Cortex of kidney (tissue), 1 donor: ENCODE measurements at places on chromosomes 16 and 17.

GRCh38 chr17:13508896-13509295, 92.8 kb downstream of the HS3ST3A1 start:
- no peak for DNase-seq

GRCh38 chr16:85431431-85432124, 181.5 kb upstream of the GSE1 start:
- DNase-seq: no peak

GRCh38 chr17:16259926-16260325, 42.9 kb downstream of the PIGL start:
- no peak for DNase-seq

DNA sequence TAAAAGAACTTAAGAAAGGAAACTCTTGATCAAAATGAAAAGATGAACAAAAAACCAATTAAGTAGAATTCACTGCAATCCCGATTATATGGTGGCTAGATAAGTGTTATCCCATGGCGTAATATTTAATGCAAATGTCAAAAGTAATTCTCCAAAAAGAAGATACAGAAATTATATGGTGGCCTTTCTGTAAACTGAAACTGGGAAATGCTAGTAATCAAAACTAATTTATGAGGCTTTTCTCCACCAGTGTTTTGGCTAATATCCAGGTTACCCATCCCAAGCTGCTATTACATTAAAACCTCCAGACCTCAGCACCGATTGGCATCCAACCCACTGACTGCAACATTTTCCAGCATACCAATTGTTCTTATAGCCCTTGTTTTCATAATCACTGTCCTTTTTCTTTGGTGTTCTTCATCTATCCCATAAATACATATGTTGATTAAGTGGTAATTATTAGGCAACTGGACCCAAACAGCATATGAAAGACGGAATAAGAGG, 77.2 kb upstream of the TNRC6A start:
- DNase-seq: no peak

DNA sequence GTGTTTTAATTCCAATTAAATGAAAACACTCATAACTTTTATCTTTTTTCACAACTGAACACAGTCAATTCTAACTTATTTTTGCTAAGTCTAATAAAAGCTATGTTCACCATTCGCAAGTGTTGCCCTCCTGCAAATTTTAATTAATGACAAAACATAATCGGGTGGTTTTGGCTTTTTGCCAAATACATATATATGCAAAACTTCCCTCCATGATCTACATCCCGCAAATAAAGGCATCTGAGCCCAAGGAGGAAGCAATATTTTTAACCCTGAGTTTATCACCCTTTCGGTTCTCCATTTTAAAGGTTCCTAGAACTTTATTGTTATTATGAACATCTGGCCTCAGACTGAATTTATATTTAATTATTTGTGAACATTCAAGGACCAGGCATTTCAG, 507.9 kb downstream of the CDH13 start:
- no peak for DNase-seq

DNA sequence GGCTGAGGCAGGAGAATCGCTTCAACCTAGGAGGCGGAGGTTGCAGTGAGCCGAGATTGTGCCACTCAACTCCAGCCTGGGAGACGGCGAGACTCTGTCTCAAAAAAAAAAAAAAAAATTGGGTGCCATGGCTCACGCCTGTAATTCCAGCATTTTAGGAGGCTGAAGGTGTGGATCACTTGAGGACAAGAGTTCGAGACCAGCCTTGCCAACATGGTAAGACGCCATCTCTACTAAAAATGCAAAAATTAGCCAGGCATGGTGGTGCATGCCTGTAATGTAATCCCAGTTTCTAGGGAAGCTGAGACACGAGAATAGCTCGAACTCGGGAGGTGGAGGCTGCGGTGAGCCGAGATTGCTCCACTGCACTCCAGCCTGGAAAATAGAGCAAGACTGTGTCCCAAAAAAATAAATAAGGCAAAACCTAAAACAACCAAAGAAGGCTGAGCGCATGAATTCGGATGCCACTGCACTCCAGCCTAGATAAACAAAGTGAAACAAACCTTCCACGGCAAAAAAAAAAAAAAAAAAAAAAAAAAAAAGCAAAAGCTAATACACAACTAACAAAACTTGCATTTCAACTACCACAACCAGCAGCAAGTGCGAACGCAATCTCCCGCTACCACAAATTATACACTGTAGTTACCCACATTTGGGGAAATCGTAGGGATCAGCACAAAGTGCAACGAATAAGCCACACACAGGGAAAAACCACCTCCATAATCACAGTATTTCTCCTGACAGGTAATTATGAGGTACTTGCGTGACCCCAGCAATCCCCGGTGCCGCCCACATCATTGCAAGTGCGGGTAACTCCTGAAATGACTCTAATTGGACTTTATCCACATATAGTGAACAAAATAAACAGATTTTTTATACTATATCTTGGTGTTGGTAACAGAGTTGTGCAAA, 25.6 kb downstream of the TEX14 start:
- no peak for DNase-seq

DNA sequence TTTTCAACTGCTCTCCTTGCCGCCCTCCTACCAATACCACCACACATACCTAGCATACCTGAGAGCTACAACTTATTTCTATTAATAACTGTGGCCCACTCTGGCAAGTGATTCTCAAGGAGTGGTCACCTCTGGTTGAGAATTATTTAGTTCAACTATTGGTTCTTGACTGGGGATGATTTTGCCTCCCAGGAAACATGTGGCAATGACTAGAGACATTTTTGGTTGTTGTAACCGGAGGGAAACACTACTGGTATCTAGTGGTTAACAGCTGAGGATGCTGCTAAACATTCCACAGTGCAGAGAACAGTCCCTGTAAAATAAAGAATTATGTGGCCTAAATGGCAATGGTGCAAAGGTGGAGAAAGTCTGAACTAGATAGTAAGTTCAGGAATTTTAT, 96.7 kb downstream of the TRIM37 start:
- no peak for DNase-seq

GRCh38 chr17:46199379-46199778, 6.2 kb upstream of the KANSL1 start:
- no peak for DNase-seq

DNA sequence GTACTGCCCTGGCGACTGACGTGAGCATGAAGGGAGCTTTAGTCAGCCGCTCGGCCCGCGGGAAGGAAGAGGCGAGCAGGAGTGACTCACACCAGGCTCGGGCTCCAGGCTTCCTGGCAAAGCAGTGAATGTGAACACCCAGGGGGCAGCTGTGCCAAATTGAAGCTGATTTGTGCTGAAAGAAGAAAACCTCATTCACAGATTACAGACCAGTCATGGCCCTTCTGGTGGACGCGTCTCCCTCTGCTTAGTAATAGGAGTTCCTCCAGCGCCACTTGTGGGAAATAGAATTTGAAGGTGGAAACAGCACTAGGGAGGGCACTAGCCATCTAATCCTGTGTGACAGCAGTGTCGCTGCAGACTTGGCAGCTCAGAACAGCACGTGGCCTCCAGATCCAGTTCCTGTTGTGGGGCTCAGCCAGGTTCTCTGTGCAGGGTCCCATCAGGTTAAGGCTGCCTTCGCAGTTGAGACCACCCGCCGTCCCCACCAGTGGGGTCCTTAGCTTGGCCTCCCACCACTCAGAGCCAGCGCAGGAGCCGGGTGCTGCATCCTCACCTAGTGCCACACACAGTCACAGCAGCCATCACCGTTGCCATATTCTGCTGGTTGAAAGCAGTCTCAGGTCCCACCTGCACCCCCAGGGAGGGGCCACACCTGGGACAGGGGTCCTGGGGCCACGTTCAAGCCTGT, 164.5 kb upstream of the CHMP6 start:
- DNase-seq: no peak

- no peak for DNase-seq
Measured at GRCh38 chr17:79986411-79987186, 49.1 kb downstream of the TBC1D16 start.

- no peak for DNase-seq
Measured at GRCh38 chr16:78184238-78185183, 85.1 kb downstream of the WWOX start.

DNA sequence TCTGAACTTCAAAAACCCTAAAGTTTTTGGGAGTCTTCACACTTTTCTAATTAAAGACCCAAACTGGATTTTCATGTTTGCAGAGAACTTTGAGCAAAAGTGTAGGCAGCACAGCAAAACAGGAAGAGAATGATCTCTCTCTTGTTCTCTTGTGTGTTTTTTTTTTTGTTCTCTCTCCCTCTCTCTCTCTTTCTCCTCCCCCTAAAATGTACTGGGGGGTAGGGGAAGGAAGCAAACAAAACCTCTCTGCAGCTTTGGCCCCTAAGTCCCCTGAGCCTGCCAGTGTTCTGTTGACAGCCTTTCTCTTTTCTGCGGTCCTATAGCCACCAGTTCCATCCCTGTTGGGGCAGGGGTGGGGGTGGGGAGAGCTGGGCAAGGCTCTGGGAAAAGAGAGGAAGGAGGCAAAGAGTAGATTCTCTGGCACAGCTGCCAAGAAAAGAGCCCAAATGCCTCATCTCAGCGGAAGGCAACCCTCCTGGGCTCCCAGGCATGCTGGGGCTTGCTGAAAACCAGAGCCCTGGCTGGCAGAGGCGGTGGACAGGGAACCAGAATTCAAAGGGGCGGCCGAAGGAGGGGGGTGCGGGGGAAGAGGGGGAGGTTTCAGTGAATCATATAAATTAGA, 295.3 kb downstream of the SOX9 start:
- no peak for DNase-seq

DNA sequence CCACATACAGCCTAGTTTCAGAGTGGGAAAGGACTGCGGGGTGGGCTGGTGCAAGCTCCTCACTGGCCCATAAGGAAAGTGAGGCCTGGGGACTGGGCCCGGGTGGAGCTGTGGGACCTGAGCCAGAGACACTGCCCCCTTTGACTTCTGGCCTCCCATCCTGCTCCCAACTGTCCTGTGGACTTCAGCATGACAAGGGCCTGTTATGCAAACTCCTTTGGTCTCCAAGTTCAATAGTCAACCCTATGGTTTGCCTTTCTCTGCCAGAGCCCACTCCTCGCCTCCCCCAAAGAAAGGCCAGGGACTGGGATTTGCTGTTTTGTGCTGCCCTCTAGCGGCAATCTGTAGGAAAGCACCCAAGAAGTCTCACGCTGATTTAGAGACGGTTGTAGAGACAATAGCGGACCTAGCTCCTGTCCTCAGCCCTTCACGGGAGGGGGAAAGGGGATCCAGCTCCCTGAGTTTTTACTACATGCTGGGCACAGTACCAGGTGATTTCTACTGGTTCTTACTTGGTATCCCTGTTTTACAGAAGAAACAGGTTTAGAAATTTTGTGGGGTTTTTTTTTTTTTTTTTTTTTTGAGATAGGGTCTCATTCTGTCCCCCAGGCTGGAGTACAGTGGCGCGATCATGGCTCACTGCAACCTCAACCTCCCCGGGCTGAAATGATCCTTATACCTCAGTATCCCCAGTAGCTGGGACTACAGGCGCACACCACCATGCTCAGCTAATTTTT, 1.2 kb upstream of the TLCD3B start:
- DNase-seq: no peak

DNA sequence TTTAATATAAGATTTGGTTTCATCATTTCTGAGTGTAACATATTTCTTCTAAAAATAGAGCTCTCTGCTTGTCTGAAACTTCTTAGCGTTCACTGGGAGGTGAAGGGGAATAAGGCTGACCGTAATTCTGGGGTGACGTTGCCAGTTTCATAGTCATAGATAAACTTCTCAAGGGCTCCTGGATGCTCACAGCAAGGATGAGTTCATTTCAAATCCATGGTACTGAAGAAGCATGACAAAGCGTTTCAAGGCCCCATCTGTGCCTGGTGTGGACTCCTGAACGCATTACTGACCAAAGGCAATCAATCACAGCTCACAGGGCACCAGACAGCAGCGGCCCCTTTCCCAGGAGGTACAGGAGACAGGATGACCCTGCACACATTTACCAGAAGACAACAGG, 12.0 kb upstream of the EVPL start:
- no peak for DNase-seq

- no peak for DNase-seq
Measured at GRCh38 chr17:48816774-48817590, at the start of gene TTLL6. TTLL6 (minus strand) TSS chr17:48817229; CDS start chr17:48817072, 157 bp downstream.

- DNase-seq: no peak
Measured at GRCh38 chr17:74680213-74680612, 32.5 kb downstream of the CD300LF start.

GRCh38 chr17:44854192-44854591, 6.5 kb downstream of the HIGD1B start:
- DNase-seq: no peak

GRCh38 chr17:21183468-21183867, 30.5 kb downstream of the TMEM11 start:
- no peak for DNase-seq

DNA sequence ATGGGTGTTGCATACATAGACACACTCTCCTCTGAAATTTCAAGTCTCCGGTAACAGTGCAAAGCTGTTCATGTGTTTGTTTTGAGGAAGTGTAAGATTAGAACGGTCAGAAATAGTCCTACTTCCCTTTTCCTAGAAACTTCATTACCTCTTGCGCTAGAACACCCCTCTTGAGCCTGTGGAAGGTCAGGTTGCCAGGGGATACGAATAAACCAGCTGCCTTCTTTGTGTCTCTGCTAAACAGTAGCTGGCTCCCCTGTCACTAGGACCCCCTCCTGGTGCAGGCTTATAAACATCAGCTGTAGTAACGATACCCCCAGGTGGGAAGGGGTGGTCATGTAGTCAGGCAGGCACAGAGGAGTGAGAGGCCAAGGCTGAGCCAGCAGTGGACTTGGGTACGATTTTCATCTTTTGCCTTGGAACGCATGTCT, 113.4 kb upstream of the RCVRN start:
- no peak for DNase-seq

DNA sequence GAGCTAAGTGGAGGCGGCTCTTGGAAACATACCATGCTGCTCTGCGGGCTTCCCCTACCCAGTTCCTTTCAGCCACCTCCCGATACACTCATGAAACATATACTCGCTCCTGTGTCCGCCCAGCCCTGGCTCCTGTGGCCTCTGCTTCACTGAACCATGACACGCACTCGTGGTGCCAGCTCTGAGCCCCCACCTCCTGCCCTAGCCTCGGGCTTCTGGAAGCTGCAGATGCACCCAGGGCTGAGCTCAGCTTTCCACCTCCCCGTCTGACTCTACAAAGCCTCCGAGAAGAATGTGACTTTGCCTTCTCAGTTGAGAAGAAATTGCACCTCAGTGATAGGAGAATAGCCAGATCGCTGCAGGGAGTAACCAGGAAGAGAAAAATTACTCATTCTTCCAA, 11.0 kb downstream of the CALB2 start:
- DNase-seq: no peak

- no peak for DNase-seq
Measured at GRCh38 chr16:86533767-86534351, 21.2 kb downstream of the MTHFSD start.

- no peak for DNase-seq
Measured at GRCh38 chr17:37134050-37134449, 185.3 kb downstream of the AATF start.

- DNase-seq: no peak
Measured at GRCh38 chr16:51313198-51313597, 162.1 kb upstream of the SALL1 start.

- no peak for DNase-seq
Measured at GRCh38 chr16:66741169-66741900, 10.1 kb downstream of the DYNC1LI2 start.

- DNase-seq: no peak
Measured at GRCh38 chr17:67390006-67390645, 13.0 kb downstream of the PITPNC1 start.

- no peak for DNase-seq
Measured at GRCh38 chr17:8832711-8833352, 33.7 kb upstream of the MFSD6L start.

GRCh38 chr17:39757931-39758873, 20.5 kb downstream of the GRB7 start:
- DNase-seq: no peak

GRCh38 chr17:46081018-46081320, 81.9 kb downstream of the STH start:
- DNase-seq: no peak
